ENCODE measurements at places on chromosomes 12 and 14.
A peak's percentile ranks its signal among the peaks of the same experiment; 100 is the strongest.

- no peak overlapping the region for H3K27ac ChIP-seq
- no peak for DNase-seq
- no peak overlapping the region for H3K4me3 ChIP-seq
- H3K27me3 ChIP-seq = peaks cover 15% of the 10 kb centered on the region
- peaks cover 4% of the 10 kb centered on the region for H3K36me3 ChIP-seq
- H3K4me1 ChIP-seq = no peaks in the 10 kb centered on the region
Measured at GRCh38 chr12:54460317-54460923, 13.0 kb downstream of the GTSF1 start.

- H3K36me3 ChIP-seq = peaks cover 84% of the 10 kb centered on the region
- DNase-seq = no peak
- H3K4me1 ChIP-seq = peaks cover 18% of the 10 kb centered on the region
- peak overlapping the region; percentile 47 for H3K27ac ChIP-seq
Measured at GRCh38 chr14:91129261-91129660, 15.4 kb downstream of the DGLUCY start.

GRCh38 chr14:102579696-102580549, 12.5 kb upstream of the RCOR1 start:
- no peaks in the 10 kb centered on the region for H3K4me1 ChIP-seq
- H3K27me3 ChIP-seq = no peaks in the 10 kb centered on the region
- DNase-seq = no peak
- no peak overlapping the region for H3K27ac ChIP-seq
- no peaks in the 10 kb centered on the region for H3K36me3 ChIP-seq

DNA sequence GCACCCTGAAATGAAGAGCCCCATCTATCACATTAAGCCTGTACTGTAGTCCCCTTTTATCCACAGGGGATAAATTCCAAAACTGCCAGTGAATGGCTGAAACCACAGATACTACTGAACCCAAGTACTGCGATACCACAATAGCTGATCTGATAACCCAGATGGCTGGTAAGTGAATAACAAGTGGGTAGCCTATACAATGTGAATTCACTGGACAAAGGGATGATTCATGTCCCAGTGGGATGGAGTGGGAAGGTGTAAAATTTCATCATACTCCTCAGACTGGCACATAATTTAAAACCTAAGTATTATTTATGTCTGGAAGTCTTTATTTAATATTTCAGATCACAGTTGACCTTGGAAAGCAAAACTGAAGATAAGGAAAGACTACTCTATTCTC, 201.3 kb downstream of the GPHN start:
- no peak overlapping the region for H3K4me3 ChIP-seq
- H3K27me3 ChIP-seq = no peaks in the 10 kb centered on the region
- H3K27ac ChIP-seq = no peak overlapping the region
- no peak for DNase-seq
- H3K36me3 ChIP-seq = peaks cover 13% of the 10 kb centered on the region

DNA sequence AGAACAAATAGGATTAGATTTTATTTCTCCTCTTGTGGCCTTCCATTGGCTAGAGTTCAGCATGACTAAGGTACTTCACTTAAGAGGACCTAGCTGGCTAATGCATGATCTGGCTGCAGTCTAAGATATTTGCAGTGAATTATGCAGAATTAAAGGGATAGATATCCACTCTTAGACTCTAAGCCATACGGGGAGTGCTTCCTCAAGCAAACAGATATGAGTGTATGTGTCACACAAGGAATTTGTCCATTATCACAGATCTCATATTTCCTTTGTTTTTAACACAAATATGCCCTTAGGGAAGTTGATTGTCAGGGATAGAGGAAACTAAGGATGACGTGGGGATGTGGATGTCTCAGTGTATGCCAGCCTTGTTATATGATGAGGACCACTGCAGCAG, 88.1 kb upstream of the DHRS4 start:
- H3K27me3 ChIP-seq = peaks cover 43% of the 10 kb centered on the region
- H3K36me3 ChIP-seq = no peaks in the 10 kb centered on the region
- no peaks in the 10 kb centered on the region for H3K4me1 ChIP-seq
- DNase-seq = no peak
- no peak overlapping the region for H3K4me3 ChIP-seq

GRCh38 chr14:51002406-51002999, 58.2 kb upstream of the PYGL start:
- DNase-seq = no peak
- no peaks in the 10 kb centered on the region for H3K36me3 ChIP-seq
- H3K27ac ChIP-seq = no peak overlapping the region
- no peaks in the 10 kb centered on the region for H3K27me3 ChIP-seq
- H3K4me3 ChIP-seq = no peak overlapping the region

DNA sequence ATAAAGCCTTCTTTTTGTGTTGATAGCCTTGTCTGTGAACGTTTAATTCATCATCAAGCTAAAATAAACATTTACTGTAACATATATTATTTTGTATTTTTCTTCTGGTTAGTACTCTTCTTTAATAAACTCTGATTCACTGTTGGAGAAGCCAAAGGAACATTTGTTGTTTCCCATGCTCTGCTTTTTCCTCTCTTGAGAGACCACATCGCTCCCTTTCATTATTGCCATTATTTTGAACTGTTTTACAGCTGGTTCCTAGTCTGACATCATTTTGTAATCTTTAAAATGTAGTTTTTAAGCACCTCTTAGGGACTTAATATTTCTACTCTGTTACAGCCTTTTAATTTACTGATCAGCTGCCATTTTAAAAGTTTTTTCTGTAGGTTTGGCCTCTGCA, 301.8 kb downstream of the NPAS3 start:
- no peaks in the 10 kb centered on the region for H3K27me3 ChIP-seq
- H3K27ac ChIP-seq = no peak overlapping the region
- H3K4me1 ChIP-seq = no peaks in the 10 kb centered on the region
- no peak overlapping the region for H3K4me3 ChIP-seq
- no peak for DNase-seq
- H3K36me3 ChIP-seq = no peaks in the 10 kb centered on the region

DNA sequence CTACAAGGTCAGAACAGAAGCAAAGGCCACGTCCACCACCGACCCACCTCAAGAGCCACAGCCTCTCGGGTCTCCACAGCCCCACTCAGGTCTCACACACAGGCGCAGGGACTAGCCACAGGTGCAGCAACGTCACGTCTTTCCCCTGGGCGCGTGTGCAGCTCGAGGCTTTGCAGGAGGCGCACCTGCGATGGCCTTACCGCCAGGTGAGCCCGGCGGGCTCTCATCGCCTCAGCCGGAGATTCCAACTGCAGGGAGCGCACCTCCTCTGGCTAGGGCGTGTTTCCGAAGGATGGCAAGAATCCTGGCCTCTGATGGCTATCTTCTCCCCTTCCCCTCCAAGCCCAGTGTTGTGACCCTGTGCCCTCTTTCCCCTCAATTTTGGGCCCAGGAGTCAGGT, at the start of gene HIGD1C:
Gene HIGD1C (plus strand): TSS at position 35 of the 400 bp plus-strand sequence. CDS start 1,455 bp downstream, outside the sequence.
- H3K27ac ChIP-seq = no peak within 1 kb of the TSS
- no peak within 1 kb of the TSS for H3K4me3 ChIP-seq

- H3K4me3 ChIP-seq = no peak overlapping the region
- no peaks in the 10 kb centered on the region for H3K36me3 ChIP-seq
- H3K4me1 ChIP-seq = peaks cover 10% of the 10 kb centered on the region
- H3K27ac ChIP-seq = no peak overlapping the region
- H3K27me3 ChIP-seq = peaks cover 12% of the 10 kb centered on the region
- DNase-seq = no peak
Measured at GRCh38 chr12:3431686-3432085, 59.3 kb upstream of the PRMT8 start.

DNA sequence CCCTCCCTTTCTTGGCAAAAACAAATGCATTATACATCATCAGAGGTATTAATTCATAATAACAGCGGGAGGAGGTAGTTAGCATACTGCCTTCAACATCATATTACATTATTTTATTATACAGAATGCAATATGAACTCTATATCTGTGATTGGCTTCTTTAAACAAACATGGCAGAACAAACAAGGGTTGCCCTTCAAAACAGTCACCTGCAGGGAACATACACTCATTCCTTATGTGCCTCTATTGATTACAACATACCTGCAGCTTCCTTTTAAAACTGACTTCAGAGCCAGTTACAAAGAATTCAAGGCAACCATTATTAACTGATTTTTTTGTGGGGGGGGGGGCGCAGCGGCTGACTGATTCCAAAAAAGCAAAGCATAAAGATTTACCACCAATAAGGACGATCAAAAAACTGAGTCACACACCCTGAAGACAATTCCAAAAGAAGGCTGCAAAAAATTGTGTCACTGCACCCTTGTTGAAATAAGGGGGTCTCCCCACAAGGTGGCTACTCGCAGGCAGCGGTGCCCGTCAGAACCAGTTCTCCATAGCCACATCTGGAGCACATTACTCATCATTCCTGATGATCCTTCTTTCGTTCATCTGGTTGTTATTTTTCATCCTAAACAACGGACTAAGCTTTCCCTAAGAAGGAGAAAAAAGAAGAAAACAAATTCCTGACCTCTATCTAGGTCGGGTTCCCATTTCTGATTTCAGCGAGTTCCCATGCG, 51.8 kb downstream of the SMUG1 start:
- H3K27me3 ChIP-seq = peaks cover 92% of the 10 kb centered on the region
- no peak for DNase-seq
- no peak overlapping the region for H3K27ac ChIP-seq
- no peaks in the 10 kb centered on the region for H3K36me3 ChIP-seq

GRCh38 chr12:13311551-13311950, 115.0 kb downstream of the EMP1 start:
- no peaks in the 10 kb centered on the region for H3K36me3 ChIP-seq
- no peak overlapping the region for H3K27ac ChIP-seq
- no peaks in the 10 kb centered on the region for H3K4me1 ChIP-seq
- H3K4me3 ChIP-seq = no peak overlapping the region
- DNase-seq = no peak
- H3K27me3 ChIP-seq = peaks cover 26% of the 10 kb centered on the region

DNA sequence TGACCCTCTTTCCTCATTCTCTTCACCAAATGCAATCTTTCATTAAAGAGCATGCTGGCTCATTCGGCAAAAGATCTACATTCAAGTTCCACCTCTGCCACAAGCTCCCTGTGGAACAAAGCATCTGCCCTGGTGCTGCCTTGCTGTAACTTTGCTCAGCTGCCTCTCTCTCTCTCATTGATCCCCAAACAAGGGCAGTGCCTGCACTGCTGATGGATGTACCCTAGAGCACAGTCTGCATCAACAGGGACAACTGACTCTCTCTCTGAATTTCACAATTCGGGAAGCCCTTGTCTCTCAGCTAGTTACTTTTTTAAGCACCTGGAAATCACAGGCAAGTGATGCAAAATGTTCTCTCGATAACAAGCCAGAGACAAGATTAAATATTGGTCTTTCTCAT, 174.0 kb upstream of the DIO2 start:
- H3K27ac ChIP-seq = no peak overlapping the region
- no peaks in the 10 kb centered on the region for H3K4me1 ChIP-seq
- H3K4me3 ChIP-seq = no peak overlapping the region
- no peak for DNase-seq
- H3K27me3 ChIP-seq = no peaks in the 10 kb centered on the region
- H3K36me3 ChIP-seq = no peaks in the 10 kb centered on the region

DNA sequence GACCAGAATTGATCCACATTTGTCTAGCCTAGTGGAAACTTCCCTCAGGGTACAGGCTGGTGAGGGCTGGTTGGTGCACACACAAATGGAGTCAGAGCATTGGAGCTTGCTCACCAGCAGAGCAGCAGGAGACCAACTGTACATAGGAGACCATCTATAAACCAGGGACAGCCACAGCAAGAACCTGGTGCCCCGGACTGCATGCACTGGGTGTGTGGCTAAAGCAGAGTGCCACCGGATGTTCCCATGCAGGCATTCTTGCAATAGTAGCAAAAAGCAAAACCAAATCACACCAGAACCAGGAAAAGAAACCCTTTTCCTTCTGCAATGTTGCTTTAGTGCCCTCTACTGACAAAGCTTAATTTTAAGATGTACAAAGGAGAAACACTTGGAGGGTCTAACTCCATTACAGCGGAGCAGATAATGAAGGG, 136.4 kb downstream of the MDGA2 start:
- no peaks in the 10 kb centered on the region for H3K27me3 ChIP-seq
- no peak overlapping the region for H3K27ac ChIP-seq
- no peaks in the 10 kb centered on the region for H3K4me1 ChIP-seq
- DNase-seq = no peak
- no peaks in the 10 kb centered on the region for H3K36me3 ChIP-seq

DNA sequence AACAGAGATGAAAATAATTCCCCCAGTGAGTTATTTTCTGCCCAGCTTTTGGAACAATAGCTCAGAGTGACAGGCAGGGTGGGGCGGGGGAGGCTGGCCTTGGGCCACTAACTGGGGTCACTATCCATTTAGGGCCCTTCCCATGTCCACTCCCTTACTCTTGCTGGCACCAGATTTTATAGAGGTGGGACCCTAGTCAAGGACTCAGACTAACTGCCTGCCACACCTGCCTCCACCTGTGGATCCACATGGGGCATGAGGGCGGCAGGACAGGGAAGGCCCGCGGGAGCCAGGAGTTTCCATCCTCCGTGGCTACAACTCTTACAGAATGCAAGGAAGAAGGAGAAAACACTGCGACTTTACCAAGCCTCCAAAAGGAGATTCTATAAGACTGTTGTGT, 10.1 kb downstream of the VDR start:
- no peak overlapping the region for H3K4me3 ChIP-seq
- peaks cover 95% of the 10 kb centered on the region for H3K36me3 ChIP-seq
- no peaks in the 10 kb centered on the region for H3K27me3 ChIP-seq

GRCh38 chr14:57987596-57988300, 121.9 kb upstream of the SLC35F4 start:
- H3K36me3 ChIP-seq = no peaks in the 10 kb centered on the region
- no peak overlapping the region for H3K27ac ChIP-seq
- H3K27me3 ChIP-seq = peaks cover 9% of the 10 kb centered on the region
- no peak for DNase-seq

GRCh38 chr12:81222846-81223592, 145.1 kb downstream of the ACSS3 start:
- H3K4me3 ChIP-seq = no peak overlapping the region
- no peaks in the 10 kb centered on the region for H3K27me3 ChIP-seq
- DNase-seq = no peak
- H3K27ac ChIP-seq = no peak overlapping the region
- H3K36me3 ChIP-seq = no peaks in the 10 kb centered on the region

- no peak overlapping the region for H3K4me3 ChIP-seq
- H3K36me3 ChIP-seq = no peaks in the 10 kb centered on the region
- no peak for DNase-seq
- H3K27me3 ChIP-seq = no peaks in the 10 kb centered on the region
- no peak overlapping the region for H3K27ac ChIP-seq
Measured at GRCh38 chr12:33724867-33725266, 285.2 kb upstream of the SYT10 start.
